Femur (tissue), 1 donor: ENCODE measurements at places on chromosomes 11 and 22.

DNA sequence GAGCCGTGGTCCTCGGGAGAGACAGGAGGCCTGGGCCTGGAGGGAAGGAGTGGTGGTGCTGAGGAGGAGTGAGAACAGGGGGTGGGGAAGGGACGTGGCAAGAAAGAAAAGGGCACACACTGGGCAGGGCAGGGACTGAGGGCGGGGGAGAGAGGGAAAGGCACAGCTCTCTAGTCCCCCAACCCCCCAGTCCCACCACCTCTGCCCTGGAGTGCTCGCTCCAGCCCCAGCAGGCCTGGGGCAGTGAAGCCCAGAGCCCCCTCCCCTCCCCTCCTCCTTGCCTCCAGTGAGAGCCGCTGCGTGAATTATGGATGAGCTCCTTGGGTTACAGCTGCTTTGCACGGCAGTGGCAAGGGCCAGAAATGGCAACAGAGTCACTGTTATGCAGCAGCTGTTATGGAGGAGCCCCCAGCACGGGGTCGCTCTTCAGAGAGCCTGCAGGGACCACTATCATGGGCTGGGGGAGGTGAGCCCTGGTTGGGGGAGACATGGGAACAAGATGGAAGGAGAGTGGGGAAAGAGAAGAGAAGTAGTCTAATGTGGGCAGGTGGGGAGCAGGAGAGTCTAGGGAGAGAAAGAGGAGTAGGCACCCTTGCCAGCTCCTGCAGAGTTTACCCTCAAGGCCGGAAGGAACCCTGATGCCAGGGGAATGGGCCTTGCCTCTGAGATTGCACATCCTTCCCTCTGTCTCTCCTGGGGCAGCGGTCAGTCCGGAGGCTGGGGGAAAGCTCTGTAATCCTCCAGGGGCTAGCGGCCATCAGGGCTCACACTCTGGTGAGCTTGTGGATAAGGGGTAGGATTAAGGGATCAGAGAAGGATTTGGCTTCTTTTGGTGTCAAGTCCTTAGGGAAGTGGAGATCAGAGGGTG, 3.6 kb downstream of the RTN4RL2 start:
- DNase-seq = peak; percentile 40

GRCh38 chr22:44193535-44193891, 12.8 kb downstream of the PARVG start:
- no peak for DNase-seq

GRCh38 chr11:128862908-128863660, 4.0 kb downstream of the KCNJ1 start:
- no peak for DNase-seq

GRCh38 chr11:130892861-130893260, 23.4 kb downstream of the SNX19 start:
- no peak for DNase-seq

DNA sequence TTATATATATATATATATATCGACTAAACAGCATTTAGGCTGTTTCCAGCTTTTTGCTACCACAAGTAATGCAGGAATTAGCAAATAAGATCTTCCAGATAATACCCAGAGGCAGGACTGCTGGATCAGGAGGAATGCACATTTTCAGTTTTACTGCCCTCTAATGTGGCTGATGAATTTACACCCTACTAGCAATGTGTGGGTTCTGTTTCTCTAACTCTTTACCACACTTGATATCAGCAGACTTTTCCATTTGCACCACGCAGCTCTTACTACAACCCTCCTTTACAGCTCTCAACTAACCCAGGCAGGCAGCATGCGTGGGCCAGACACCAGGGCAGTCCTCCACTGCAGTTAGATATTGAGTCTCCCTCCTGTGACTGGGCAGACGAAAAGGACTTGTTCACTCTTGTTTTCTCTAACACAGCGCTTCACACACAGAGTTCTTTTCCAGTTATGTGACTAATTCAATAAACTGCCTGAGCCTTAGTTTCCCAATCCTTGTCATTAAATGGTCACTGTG, 67.7 kb downstream of the IGLL5 start:
- no peak for DNase-seq

- no peak for DNase-seq
Measured at GRCh38 chr11:112627588-112628045, 333.6 kb upstream of the NCAM1 start.
